ENCODE measurements at places on chromosomes 6 and 20.

GRCh38 chr20:63703976-63704748 lies 3.6 kb downstream of the ARFRP1 start:
- DNase-seq: no peak

GRCh38 chr6:3304500-3305215 lies 45.9 kb downstream of the PSMG4 start:
- no peak for DNase-seq

GRCh38 chr6:40437631-40438030 lies 149.5 kb downstream of the LRFN2 start:
- DNase-seq: no peak

- DNase-seq: no peak
Observed at GRCh38 chr6:109449795-109450673, 5.5 kb downstream of the MICAL1 start.

DNA sequence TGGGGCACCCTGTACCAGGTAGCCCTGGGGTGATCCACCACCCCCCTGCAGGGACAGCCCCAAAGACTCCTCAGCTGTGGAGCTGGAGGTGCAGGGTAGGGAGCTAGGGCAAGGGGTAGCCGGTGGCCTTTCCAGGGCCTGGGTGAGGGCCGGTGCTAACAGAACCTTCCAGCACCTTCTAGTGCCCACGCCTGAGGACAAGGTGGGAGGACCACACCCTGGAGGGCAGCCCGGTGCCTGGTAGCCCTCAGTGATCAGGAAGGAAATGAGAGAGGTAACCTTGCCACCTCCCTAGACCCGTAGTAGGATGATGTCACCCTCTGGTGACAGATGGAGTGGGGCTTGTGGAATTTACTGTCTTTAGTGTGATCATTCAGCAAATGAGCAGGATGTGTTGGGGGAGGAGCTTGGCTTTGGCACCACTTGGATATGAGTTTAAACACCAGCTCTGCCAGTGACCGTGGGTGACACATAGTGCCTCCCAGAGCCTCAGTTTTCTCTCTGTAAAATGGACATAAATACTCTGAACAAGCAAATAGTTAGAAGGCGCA lies 187.7 kb downstream of the NFATC2 start:
- DNase-seq: no peak

DNA sequence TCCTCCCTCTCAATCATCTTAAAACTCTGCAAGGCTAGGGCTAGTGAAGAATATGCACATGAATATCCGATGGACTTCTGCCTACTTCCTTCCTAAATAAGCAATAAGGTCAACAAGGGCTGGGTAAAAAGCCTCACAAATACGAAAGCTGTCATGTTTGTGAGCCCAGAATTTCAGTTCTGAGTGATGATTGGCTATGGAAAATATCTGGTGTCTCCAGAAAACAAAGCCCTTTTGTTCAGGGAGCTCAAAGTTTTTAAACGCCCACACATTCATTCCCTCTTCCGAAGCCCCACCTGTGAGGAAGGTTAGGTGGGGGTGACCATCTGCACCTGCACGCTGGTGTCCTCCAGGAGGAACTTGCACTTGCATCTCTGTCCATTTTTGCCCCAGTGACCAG lies 126.9 kb upstream of the ARMC2 start:
- no peak for DNase-seq

DNA sequence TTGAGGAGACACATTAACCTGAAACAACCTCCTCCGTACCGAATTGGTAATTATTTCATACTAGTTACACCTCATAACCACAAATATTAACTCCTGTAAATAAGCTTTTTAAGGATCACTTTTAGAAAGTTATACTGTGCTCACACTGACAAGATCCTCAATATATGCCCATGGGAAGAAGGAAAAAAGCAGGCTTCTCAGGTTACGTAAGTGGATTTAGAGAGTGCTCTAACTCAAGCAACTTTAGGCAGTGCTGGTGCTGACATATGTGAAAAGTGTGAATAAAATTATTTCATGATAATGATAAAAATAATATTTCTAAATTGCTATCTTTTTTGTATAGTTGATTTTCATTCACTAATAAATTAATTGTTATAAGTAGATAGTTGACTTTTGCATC lies 76.1 kb downstream of the PRKN start:
- no peak for DNase-seq

DNA sequence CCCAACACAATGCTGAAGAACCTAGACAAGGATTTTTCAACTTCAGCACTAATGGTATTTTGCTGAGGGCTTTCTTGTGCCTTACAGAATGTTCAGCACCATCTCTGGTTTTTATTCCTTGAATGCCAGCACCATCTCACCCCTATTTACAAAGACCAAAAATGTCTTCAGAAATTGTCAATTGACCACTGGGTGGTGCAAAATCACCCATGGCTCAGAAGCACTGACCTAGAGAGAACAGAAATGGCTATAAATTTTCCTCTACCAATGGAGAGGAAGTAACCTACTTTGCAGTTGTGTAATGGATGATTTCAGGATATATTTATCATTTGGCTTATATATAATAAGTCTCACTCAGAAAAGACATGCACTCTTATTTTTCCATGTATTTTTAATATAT lies 431.0 kb upstream of the IRAK1BP1 start:
- no peak for DNase-seq

GRCh38 chr20:36117638-36118037 lies 36.9 kb upstream of the EPB41L1 start:
- no peak for DNase-seq

GRCh38 chr6:138844192-138844591 lies 48.3 kb downstream of the ECT2L start:
- peak; percentile 18 for DNase-seq

GRCh38 chr6:8825726-8826125 lies 390.4 kb upstream of the SLC35B3 start:
- DNase-seq: no peak

GRCh38 chr20:61786230-61786629 lies 279.5 kb downstream of the TAF4 start:
- no peak for DNase-seq

- no peak for DNase-seq
Observed at GRCh38 chr6:147820520-147820919, 312.0 kb downstream of the SAMD5 start.

DNA sequence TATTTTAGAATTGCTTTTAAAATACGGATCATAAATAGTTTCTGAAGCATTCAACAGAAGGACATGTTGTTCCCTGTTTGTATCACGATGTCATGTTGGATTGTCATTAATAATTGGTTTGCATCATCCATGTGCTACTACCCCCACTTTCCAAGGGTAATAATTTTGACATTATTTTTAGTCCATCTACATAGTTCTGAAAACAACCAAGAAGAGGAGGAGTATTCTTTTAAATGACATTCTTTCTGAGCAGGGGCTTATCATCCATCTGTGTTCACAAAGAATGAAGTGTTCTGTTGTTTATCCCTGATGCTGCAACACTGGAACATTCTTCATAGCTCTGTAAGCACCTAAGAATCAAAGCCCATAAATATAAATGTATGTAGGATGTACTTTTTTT lies 151.0 kb upstream of the CITED2 start:
- no peak for DNase-seq

- peak; percentile 56 for DNase-seq
Observed at GRCh38 chr6:35363293-35363750, 21.0 kb downstream of the PPARD start.

- DNase-seq: no peak
Observed at GRCh38 chr20:17530716-17531664, at the start of gene BFSP1. BFSP1 (minus strand) TSS chr20:17531379; CDS start chr20:17531329, 50 bp downstream.

DNA sequence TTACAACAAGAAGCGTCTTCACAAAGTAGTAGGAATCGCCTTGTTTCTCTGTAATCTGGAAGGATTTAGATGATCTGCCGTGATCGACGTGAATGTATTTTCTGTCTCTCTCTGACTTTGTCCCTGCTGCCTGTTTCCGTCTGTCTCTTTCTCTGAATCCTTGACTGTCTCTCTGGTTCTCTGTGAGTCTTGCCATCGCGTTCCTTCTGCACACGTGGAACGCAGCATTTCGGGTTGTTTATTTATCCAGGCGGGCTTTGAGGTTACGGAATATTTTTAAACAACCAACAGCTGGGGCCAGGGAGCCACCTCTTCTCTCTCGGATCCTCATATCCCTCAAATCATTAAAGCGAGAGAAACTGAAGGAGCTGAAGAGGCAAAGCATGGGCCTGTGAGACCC lies 215.9 kb downstream of the ZDHHC14 start:
- DNase-seq: no peak

DNA sequence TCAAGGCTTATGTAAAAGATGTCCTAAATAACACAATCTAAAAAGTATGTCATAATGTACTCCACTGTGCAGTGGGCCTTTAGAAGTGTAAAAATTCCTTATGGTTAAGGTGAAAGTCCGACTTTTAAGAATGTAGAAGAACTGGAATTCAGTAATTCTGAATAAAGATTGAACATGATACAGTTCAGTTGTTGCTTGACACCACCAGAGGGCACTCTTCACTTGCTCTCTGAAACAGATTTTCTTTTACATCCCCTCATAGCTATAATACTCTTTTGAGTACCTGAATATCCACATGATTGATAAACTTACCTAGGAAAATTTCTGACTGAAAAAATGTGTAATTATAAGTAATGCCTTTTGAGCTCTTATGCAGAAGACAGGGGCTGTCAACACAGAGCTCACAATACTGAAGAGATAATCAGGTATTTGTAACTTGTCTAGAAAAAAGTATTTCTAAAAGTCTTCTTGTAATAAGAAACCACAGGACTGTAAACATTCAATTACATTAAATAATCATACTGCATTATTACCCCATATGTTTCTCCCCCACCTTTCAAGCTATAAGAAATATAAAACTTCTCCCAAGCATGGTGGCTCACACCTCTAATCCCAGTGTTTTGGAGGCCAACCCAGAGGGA lies 92.1 kb downstream of the POPDC3 start:
- DNase-seq: no peak

DNA sequence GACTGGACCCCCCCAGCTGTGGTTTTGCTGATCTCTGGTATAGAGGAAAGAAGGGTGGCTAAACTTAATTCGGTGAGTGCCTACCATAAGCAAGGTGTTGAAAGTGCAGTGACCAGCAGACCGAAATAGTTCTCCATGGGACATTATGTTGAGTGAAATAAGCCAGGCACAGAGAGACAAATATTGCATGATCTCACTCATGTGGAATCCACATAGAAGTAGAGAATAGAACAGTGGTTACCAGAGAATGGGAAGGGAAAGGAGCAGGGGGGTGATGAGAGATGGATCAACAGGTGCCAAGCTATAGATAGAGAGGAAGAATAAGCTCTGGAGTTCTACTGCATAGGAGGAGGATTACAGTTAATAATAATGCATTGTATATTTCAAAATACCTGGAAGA lies 9.7 kb upstream of the GCNT2 start:
- no peak for DNase-seq

DNA sequence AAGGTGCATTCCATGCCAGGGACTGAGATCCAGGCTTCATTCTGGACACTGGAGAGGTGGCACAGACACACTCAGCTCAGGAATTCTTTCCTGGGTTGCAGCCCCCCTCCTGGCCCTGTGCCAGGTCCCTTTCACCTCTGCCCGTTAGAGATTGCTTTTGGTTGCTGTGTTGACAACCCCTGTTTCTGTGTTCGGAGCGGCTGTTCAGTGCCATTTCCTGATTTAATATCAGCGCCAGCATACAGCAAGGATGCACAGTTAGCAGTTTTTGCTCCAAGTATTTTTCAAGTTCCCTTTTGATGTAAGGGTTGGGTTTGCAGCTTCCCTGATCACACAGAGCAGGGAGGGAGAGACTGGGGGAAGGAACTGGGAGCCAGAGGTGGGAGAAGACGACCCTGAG lies 8.5 kb upstream of the MAFB start:
- no peak for DNase-seq
